NCI-H2107 (cell line): ENCODE measurements at places on chromosomes 3 and 15.

DNA sequence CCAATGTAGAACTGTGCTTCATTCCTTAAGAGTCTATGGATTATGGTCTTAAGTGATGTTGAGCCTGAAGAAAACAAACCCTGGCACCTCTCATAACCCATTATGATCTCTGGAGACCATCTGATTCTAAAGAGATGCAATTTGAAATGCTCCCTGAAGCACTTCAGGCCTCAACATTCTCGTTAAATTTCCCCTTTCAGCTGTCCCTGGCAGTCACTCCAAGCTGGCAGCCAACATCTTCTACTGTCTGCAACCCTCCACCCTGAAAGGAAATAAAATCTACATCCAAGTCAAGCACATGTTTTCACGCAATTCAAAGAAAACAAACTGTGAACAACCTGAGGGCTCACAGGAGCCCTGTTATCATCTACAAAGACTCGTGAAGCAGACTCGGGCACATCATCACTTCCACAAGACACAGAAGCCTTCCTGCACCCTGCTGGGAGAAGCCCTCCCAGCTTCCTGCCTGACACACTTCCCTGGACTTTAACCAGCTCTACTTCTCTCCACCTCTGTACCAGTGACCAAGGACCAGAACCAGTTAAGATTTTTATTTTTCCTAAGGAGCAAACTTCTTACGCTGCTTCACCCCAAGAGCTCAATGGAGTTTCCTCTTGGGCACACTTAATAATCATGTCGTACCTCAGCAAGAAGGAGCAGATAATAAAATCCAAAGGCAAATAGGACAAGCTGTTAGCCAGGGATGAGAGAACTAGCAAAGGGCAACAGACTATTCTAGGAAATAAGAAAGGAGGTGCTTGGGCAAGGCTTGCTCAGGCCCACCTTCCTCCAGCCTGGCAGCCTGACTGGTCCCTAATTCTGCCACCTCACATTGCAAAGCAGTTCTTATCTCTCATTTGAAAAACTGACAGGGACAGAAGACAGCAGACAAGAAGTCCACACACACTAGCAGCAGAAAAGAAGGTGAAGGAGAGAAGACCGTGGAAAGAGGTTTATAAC is 67.1 kb downstream of the MAGI1 start:
- no peak for DNase-seq

GRCh38 chr15:76963596-76963995 is 31.3 kb upstream of the PSTPIP1 start:
- DNase-seq = no peak

DNA sequence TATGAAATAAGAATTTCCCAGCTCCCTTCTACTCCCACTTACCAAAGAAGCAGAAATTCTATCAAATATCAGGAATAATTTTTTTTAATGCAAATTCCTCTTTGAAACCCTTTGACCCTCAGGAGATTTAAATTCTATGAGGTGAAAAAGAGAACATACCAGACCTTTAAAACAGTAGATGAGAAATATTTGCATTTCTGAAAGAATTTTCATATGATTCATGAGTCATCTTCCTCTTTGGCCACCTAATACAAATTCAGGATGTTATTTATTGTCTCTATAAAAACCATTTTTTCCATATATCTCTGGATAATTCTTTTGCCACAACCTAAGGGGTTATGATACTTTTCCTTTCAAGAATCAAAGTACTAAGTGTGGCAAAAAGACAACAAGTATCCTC is 67.3 kb upstream of the ST3GAL6 start:
- DNase-seq = no peak

DNA sequence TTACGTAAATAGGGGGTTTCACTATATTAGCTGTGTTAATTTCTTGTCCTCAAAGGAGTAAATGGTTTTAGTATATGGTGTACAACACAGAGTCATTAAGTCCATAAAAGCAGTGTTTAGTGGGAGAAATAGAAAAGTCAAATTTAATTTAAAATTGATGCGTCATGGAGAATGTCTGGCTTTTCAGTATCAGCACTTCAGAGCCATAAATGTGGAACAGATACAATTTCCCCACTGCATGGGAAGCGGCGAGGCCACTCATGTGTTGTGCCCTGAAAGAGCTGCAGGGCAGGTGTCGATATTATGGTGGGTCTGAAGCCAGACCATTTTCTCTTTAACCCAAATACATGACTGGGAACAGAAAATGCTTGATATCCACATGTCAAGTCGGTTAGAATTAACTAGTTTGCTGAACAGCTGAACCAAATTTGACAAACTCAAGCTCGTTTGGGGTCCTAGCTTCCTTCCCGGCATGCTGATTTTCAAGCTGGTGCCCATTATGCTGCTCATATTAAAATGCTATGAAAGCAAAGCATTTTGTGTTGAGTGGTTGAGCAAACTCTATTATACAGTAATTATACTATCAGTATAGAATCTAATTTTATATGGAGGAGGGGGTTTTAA is 364.6 kb upstream of the TBL1XR1 start:
- DNase-seq = no peak

DNA sequence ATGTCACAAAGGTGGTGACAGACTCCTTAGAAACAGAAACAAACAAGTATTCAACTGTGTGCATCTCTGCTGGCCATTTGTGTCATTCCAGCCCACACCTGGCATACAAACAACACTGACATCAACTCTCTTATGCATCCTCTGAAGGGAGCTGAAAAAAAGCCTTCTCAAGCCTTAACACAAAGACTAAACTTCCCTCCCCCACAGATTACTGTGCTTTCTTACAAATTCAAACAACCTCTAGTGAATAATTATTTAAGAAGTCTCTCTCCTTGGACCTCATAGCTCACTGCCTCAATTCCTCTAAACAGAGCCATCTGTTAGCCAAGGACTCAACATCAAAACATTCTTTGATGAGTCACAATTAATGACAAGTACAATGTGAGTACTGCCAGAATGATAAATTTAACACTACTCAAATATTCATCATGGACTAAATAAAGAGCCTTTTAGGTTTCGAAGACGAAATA is 132.1 kb downstream of the WDR76 start:
- no peak for DNase-seq

DNA sequence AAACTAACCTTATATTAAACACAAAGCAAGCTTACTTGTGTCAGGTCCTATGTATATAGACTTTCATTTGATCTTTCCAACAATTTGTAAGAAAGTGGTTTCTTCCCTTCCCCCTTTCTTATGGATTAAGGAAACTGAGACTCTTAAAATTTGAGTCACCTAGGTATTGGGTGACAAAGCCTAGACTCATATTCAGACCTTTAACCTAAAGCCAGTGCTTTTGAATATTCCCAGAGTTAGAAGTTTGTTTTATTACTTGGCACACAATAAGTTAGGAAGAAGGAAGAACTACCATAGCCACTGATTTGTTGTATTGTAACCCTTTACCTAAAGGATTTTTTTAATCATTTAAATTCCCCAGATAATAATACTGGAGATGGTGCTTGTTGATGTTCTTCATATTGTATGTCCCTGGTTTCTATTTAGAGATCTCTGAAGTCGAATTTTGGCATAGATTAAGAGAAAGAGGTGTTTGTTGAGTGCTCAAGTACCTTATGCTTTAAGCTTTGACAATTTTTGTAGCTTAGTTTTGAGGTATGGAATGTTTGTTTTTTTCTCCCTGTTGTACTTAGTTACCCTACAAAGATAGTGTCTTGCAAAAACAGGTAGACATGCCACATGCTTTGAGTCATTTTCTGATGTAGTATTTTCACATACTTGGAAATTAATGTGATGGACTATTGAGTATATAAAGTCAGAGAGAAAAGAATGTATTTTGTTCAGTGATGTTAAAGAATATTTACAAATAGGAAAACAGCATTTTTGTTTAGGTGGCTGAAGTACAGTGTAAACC is 11.2 kb downstream of the TSC22D2 start:
- DNase-seq = no peak
